Hepatocyte (in vitro differentiated cells): ENCODE measurements at places on chromosomes 7 and 10.

DNA sequence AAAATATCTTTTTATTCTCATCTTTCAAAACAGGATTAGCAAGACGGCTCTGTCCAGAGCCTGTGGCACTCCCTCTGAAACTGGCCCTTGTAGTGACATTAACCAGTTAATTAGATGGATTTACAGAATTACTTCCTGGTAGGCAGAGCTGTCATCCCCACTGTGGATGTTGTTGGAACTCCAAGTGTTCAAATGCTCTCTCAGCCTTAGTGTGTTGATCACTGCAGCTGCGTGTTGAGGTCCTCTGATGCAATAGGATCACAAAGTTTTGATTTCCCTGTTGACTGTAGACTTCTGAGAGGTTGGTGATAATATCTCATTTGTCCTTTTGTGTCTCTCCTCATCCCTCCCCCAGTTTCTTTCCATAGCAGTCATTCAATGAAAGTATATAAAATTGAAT lies 117.3 kb upstream of the CDK6 start:
- DNase-seq: peak; percentile 7

GRCh38 chr7:101235050-101235449 lies 2.6 kb downstream of the CLDN15 start:
- DNase-seq: no peak

DNA sequence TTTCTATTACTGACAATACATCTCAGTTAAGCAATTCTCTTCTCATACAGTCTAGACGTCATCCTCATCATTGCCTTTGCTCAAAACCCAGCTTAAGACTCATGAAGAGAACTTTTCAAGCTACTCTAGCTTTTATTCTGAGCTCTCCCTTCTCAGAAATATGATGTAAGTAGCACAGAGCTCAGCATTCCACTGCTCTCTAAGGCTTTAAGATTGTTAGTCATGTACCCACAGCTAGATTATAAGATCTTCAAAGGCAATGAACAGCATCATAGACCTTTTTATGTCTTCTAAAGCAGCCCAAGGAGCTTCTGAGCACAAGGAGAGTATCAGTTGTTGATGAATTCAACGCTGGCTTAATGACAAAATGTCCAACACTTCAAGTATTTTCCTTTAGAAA lies 119.3 kb downstream of the NRP1 start:
- peak; percentile 54 for DNase-seq

DNA sequence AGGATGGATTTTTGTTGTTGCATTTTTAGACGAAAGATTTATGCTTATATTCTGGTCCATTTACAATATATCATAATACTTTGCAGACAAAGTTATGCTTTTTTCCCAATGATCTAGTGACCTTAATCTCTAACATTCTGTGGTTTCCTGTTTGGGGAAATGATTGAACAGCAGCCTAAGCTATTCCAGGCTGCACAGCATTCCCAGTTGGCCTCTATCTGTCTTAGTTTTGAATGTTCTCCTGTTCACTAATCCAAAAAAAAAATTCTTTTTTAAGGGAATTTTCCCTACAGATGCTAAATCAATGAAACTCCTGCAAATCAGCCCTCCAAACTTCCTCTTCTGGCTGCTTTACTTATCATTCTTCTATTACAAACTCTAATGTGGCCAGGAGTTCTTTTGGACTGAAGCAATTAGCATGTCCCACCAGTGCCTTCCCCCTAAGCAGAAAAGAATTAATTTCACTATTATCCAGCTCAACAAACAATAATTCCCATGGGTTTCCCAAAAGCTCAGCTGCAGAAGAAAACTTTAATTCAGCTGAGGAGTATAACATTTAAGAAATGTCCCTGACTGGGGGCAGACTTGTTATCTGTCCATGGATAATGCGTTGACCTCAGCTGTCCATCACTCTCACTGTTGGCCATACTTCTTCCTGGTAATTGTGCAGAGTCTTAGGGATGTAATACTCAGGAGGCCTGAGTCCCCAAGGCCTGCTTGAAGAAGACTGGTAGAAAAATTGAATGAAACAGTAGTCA lies 81.9 kb upstream of the TRIL start:
- no peak for DNase-seq

DNA sequence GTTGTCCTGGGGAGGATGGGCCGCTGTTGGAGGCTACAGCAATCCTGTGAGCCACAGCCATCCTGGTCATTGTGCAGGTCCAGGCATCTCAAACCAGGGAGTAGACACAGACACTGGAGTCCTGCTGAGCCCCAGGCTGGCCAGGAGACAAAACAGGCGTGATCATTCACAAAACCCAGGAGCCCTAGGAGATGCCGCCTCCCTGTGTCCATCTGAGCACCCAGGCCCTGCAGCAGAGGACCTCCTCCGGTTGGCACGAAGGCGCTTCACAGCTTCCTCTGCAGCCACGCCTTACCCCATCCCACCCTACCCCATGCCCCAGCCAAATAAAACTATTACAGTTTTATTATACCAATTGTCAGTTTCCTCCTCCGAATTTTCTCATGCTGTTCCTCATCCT lies 183.6 kb downstream of the PLXNA4 start:
- no peak for DNase-seq

DNA sequence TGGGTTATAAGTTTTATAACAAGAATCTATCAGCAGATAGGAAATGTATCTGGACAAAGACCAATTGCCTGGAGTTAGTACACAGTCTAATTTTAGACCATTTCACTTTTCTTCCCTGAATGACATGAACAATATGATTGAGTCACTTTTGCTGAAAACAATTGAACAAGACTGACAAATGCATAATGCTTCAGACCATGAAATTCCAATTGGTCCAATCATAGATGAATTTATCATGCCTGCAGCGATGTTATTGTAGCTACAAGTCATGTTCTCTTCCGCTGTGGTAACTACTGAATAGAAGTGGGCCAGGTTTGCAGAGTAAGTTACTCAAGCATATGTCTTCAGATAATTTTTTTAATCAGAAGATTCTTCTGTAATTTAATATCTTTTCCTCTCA lies 73.4 kb downstream of the VSTM2A start:
- no peak for DNase-seq

DNA sequence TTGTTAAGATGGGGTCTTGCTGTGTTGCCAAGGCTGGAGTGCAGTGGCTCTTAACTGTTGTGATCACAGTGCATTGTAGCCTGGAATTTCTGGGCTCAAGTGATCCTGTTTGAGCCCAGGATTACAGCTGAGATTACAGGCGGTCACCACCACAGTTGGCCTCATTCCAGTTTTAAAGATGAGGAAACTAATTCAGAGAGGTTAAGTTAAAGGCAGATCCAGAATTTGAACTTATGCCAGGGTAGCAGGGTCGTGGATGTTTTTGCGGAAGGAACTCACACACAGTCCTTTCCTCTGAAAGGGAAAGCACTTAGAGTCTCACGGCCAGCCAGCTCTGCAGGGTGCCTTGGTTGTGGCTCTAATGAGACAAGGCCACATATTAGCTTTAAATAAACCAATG lies 84.7 kb downstream of the MMRN2 start:
- no peak for DNase-seq

DNA sequence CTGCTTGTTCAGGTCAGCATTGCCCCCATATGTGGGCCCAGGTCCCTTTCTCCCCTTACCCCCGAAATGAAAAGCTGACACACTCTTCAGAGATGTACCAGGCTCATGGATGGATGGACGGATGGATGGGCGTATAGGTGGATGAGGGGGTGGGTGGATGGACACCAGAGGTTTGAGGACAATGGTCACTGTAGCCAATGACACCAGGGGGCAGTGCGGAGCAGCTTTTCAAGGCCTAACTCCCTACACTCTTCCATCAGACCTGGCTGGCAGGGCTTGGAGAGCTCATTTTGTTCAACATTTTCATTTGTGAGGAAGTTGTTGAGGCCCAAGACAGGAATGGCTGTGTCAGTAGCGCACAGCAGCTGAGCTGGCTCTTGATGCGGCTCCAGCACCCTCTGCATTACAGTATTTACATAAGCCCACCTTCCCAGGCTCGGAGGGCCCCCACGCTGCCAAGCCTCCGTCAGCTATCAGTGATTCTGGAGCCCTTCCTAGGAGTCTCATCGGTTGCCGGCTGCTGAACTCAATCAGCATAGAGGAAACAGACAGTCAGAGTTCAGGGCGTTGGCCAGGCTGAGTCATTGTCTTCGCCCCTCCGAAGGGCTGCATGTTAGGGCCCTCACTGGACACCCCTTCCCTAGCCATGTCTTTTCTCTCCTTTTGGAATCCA lies 11.6 kb upstream of the FFAR4 start:
- DNase-seq: peak; percentile 87

- no peak for DNase-seq
Observed at GRCh38 chr10:132958883-132959558, 16.7 kb upstream of the CFAP46 start.

DNA sequence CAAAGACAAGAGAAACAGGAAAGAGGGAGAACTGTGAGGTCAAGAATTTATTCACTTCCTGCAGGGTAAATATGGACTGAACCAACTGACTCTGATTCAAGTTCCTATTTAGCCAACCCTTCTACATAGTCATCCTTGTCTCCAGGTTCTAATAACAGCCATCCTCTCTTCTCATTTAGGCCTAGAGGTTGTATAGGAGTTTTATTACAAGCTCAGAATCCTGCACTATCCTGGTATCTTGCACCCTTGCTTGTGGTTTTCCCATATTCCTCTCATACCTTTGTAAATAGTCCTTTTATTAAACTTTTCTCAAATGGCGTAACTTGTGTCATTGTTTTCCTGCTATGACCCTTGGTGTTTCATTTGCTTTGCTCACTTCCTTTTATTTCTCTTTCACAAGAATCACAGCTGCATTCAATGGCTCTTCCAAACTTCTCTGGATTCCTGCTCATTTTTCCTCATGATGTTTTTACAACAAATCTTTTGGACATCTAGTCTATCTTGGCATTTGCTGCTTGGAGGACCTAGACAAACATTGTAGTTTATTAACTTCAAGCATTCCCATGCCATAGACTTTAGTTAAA lies 12.4 kb upstream of the OR2A5 start:
- no peak for DNase-seq

- DNase-seq: no peak
Observed at GRCh38 chr10:71042216-71042615, 153.9 kb upstream of the PCBD1 start.

GRCh38 chr7:47529405-47529804 lies 52.5 kb downstream of the TNS3 start:
- DNase-seq: no peak

GRCh38 chr7:80932536-80932935 lies 13.7 kb upstream of the SEMA3C start:
- no peak for DNase-seq

GRCh38 chr10:132492323-132493025 lies 45.1 kb upstream of the INPP5A start:
- no peak for DNase-seq

GRCh38 chr7:128755819-128756476 lies 16.8 kb downstream of the CALU start:
- DNase-seq: no peak

- no peak for DNase-seq
Observed at GRCh38 chr7:106592282-106593027, 68.5 kb downstream of the CCDC71L start.

GRCh38 chr7:94445696-94446194 lies 51.0 kb downstream of the COL1A2 start:
- no peak for DNase-seq

DNA sequence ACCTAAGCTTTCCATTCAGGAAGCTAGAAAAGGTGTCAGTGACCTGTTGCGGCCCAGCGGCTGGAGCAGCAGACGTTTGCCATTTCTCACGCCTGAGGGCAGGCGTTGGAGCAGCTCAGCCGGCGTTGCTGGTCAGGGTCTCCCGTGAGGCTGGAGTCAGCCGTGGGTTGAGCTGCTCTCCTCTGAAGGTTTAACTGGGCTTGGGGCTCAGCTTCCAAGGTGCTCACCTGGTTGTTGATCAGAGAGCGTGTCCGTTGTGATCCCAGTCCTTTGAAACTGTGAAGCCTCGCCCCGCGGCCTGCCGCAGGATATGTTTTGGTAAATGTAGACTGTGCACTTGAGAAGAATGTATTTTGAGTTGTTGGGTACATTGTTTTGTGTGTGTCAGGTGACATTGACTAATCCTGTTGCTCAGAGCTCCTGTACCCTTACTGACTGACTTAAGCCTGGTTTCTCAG lies 20.6 kb upstream of the PWWP2B start:
- DNase-seq: no peak

DNA sequence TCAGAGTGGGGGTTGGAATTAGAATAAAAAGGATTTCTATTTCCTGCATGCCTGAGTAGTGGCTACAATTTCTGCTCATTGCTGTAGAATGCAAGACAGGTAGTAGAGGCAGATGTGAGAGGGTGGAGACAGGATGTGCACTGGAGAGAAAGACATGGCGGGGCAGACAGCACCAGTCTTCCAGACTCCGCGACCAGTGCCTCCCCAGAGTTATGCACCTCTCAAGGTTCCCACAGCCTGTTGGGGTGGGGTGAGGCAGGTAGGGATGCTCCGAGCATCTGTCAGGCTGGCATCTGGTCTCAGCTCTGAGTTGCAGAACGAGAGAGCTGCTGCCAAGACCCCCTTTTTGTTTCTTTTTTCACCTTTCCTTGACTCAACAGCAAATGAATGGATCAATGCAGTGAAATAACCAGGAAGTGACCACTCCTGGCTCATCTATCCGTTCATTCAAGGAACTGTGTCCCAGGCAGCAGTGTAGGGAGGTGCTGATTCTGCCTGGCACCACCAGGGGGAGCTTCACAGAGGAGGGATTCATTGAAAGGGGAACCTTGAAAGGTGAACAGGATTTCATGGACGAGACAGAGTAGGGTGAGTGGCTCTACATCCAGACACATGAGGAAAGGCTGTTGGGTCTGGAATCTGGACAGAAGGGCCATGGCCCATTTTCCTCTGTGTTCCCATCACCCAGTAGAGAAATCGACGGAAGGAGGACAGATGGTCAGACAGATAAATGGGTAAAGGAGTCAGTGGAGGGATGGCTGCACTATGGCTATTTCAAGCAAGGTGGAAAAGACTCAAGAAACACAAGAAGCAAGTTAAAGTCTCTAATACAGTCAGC lies 17.2 kb upstream of the SLC18A3 start:
- DNase-seq: peak; percentile 80

DNA sequence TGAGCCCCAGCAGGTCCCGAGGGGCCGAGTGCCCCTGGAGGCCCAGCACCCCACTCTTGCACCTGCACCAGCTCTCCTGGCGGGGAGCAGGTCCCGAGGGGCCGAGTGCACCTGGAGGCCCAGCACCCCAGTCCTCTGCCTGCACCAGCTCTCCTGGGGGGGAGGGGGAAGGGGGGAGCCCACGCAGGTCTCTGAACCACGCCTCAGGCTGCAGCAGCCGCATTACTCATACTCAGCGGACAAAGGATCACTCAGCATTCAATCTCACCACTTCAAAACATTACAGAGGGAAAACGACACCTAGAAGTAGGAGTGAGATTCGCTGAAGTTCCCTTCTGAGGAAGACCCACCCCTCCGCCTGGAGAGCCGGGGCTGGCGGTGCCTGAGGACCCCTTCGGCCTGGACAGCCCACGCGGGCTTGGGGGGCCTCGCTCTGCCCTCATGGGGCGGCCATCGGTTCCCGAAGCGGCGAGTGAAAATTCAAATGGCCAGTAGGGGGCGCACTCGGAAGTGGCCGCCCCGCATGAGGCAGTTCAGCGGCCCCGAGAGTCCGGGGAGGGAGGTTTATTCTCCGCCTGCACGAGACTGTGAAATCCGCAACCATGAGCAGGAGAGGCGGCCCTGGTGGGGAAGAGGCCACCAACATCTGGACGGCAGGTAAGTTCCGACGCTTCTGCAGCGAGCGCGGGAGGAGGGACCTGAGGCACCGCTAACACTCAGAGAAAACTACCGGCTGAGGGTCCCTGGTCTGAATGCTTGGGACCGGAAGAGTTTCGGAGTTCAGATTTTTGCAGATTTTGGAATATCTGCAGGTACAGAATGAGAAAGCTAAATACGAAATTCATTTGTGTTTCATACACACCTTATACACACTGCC lies 1.1 kb upstream of the GPER1 start:
- DNase-seq: peak; percentile 83

- no peak for DNase-seq
Observed at GRCh38 chr7:149409895-149410294, 51.0 kb downstream of the ZNF777 start.
